Brain (organoid and tissue), 16 donors: ENCODE measurements at places on chromosomes 7 and 10. TPM values are rescaled to one million over a fixed set of nuclear protein-coding genes. Genes with fewer than 3 reads are reported as not detected.

Gene TAC1
- polyA plus RNA-seq = 0.83 TPM

- no peak for DNase-seq
These were observed 473.3 kb upstream of the MKI67 start for GRCh38 chr10:128599538-128599937.

DNA sequence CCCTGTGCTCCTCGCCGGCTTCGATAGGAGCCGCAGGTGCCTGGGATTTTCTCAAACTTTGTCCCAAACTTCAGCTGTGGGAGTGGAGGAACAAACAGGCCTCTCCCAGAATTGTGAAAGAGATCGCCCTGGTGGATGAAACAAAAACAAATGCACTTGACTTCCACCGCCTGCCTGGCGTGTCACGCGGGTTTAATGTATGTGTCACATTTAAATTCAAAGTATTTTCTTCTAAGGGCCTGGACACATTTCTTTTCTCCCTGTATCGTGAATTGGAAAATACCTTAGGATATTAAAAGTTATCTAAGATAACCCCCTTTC, 694 bp upstream of the WASL start:
- DNase-seq = no peak

DNA sequence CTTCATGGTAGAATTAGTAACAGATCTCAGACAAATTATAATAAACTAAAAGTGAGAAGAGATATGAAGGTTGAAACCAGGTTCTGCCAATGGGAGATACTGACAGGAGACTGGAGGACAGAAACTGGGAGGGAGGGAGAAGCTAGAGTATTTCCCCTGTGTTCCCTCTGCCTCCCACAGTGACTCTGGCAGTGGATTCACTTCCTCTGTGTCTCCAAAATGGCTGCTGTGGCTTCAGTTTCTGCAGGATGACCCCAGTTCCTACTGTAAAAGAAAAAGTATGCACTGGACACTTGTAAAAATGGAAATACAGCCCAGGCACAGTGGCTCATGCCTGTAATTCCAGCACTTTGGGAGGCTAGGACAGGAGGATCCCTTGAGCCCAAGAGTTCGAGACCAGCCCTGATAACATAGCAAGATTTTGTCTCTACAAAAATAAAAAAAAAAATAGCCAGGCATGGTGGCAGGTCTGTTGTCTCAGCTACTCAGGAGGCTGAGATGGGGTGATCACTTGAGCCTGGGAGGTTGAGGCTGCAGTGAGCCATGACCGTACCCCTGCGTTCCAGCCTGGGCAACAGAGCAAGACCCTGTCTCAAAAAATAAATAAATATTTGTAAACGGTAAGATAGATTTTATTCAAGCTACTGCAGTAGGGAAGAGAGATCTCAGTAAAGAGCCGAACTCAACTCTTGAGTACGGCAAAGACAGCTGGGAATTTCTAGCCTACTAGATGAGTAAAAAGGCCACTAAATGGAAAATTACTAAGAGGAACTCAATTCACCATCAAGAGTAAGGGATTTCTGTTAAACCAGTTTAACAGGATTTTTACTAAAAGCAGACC, 156.6 kb upstream of the TRIM24 start:
- DNase-seq = no peak

GRCh38 chr7:54349229-54349628, 192.9 kb upstream of the VSTM2A start:
- DNase-seq = no peak

GRCh38 chr7:1229202-1229947, 3.3 kb upstream of the UNCX start:
- peak; percentile 53 for DNase-seq
